GOT3 (cell line): ENCODE measurements at places on chromosomes 6 and 20.

- DNase-seq: no peak
Observed at GRCh38 chr6:90098627-90099026, 198.0 kb downstream of the BACH2 start.

- no peak for DNase-seq
Observed at GRCh38 chr6:8530785-8531435, 95.6 kb upstream of the SLC35B3 start.

- DNase-seq: no peak
Observed at GRCh38 chr6:96521306-96521643, 331 bp upstream of the UFL1 start.

DNA sequence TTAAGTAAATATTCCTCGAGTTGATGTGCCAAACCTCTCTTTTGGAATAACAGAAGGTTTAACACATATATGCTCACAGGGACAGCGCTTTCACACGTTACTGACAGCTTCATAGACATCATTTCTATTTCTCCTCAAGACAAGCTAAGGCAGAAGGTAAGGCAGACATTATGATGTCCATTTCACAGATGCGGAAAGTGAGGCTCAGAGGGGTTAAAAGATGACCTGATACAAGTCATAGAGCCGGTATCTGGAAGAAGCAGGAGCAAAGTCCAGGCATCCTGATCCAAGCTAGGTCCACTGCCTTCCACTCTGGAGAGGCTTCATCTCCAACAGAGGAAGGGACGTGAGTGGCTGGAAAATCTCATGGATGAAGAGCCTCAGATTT is 86.7 kb downstream of the FOXC1 start:
- DNase-seq: no peak

DNA sequence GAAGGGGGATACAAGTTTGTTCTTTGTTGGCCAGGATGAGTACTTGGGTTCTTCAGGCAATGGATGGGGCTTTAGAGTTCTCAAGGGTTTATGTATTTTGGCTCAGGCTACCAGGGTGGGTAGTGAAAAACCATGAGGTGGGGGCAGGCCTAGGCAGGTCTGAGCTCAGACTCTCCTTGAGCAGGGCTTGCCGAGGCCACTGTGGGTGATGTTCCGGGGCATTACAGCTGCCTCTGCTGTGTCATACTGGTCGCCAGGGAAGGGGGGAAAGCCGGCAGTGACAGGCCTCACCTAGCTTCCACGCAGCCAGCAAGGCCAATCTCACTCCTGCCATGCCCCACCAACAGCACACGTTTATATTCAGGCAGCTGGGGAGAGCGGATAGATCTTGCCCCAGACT is 79.6 kb downstream of the BCKDHB start:
- DNase-seq: no peak

GRCh38 chr6:35059596-35060345 is 81.4 kb downstream of the TCP11 start:
- no peak for DNase-seq

- no peak for DNase-seq
Observed at GRCh38 chr20:51667491-51667890, 100.7 kb downstream of the ATP9A start.

- DNase-seq: no peak
Observed at GRCh38 chr6:112881828-112882780, 535.0 kb downstream of the RFPL4B start.

GRCh38 chr6:166483573-166484250 is 101.0 kb upstream of the MPC1 start:
- DNase-seq: no peak

GRCh38 chr6:150275489-150275888 is 93.3 kb upstream of the IYD start:
- DNase-seq: no peak

- no peak for DNase-seq
Observed at GRCh38 chr20:21090721-21091120, 15.4 kb downstream of the LINC00237 start.

GRCh38 chr6:88454658-88455057 is 288.5 kb upstream of the CNR1 start:
- no peak for DNase-seq

- no peak for DNase-seq
Observed at GRCh38 chr6:135995545-135995898, 144.0 kb downstream of the PDE7B start.

- DNase-seq: no peak
Observed at GRCh38 chr20:35823147-35823546, 51.3 kb downstream of the PHF20 start.

GRCh38 chr6:15949982-15950381 is 178.9 kb upstream of the MYLIP start:
- DNase-seq: no peak

GRCh38 chr20:2932498-2932897 is 59.2 kb downstream of the PTPRA start:
- no peak for DNase-seq

GRCh38 chr6:163565140-163565539 is 150.6 kb downstream of the QKI start:
- no peak for DNase-seq

- no peak for DNase-seq
Observed at GRCh38 chr6:84150705-84151104, 76.7 kb downstream of the CEP162 start.

- DNase-seq: no peak
Observed at GRCh38 chr20:20851385-20851784, 138.9 kb upstream of the RALGAPA2 start.

- no peak for DNase-seq
Observed at GRCh38 chr6:127695108-127695507, 118.1 kb downstream of the C6orf58 start.
